ENCODE measurements at places on chromosomes 12 and 14. TPM values are rescaled to one million over a fixed set of nuclear protein-coding genes. Genes with fewer than 3 reads are reported as not detected.

PRICKLE1 gene
- 7.3 TPM for total RNA-seq

DNA sequence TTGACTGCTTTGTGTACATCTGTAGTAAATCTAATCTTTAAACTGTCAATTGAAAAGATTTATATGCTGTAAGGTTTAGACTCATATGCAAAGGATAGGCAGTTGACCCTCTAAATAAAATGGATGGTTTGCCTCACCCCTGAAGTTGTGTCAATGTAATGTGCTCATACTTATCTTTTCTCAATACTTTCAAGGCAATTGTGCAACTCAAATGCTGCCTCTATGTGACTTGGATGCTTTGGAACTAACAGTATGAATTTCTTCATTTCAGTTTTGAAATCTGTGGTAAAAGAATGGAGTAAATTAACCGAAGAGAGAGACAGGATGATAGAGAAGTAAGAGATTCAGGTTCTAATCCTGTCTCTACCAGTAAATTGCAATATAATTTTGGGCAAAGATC is 9.7 kb downstream of the PDE6H start:
- H3K27ac ChIP-seq, result peak overlapping the region; percentile 71
- no peaks in the 10 kb centered on the region for H3K36me3 ChIP-seq
- DNase-seq, result no peak
- H3K27me3 ChIP-seq, result no peaks in the 10 kb centered on the region
- H3K4me1 ChIP-seq, result no peaks in the 10 kb centered on the region
- no peak overlapping the region for H3K4me3 ChIP-seq

GRCh38 chr14:72182708-72183432 is 250.6 kb downstream of the RGS6 start:
- H3K36me3 ChIP-seq, result no peaks in the 10 kb centered on the region
- no peak overlapping the region for H3K4me3 ChIP-seq
- no peak overlapping the region for H3K27ac ChIP-seq
- H3K27me3 ChIP-seq, result no peaks in the 10 kb centered on the region
- DNase-seq, result no peak

KRT2 gene
- not detected for total RNA-seq

DNA sequence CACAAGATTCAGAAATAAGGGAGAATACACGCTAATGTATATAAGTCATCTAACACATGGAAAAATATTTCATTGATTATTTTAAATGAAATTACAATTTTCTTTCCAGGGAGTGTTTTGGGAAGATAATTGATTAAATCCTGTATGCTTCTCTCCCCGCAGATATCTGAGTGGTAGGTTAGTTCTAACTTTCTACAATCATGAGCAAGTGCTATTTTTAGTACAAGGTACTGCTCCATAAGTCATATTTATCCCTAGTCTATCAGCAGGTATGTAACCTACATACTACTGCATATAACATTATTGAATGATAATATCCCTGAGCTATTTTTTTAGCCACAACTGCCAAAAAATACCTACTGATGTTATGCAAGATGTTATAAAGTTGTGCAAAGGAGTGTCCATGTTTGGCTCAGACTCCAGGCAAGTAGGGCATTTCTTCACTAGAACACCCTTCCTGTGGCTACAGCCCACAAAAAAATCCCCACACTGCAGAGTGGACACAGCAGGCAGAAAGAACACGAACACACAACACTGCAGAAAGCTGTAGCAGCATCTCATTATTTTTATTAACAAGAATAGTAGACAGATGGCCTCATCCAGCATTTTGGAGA is 87.0 kb downstream of the SEC23A start:
- no peaks in the 10 kb centered on the region for H3K36me3 ChIP-seq
- no peaks in the 10 kb centered on the region for H3K27me3 ChIP-seq
- H3K27ac ChIP-seq, result no peak overlapping the region
- peaks cover 5% of the 10 kb centered on the region for H3K4me1 ChIP-seq
- no peak for DNase-seq
- H3K4me3 ChIP-seq, result no peak overlapping the region

LYZ gene
- 796 TPM for total RNA-seq

- H3K27me3 ChIP-seq, result no peaks in the 10 kb centered on the region
- no peaks in the 10 kb centered on the region for H3K36me3 ChIP-seq
- DNase-seq, result no peak
- H3K4me1 ChIP-seq, result peaks cover 5% of the 10 kb centered on the region
Measured at GRCh38 chr12:8566525-8566924, 25.8 kb upstream of the CLEC4E start.

RNASE4 gene
- 81.2 TPM for total RNA-seq

DNA sequence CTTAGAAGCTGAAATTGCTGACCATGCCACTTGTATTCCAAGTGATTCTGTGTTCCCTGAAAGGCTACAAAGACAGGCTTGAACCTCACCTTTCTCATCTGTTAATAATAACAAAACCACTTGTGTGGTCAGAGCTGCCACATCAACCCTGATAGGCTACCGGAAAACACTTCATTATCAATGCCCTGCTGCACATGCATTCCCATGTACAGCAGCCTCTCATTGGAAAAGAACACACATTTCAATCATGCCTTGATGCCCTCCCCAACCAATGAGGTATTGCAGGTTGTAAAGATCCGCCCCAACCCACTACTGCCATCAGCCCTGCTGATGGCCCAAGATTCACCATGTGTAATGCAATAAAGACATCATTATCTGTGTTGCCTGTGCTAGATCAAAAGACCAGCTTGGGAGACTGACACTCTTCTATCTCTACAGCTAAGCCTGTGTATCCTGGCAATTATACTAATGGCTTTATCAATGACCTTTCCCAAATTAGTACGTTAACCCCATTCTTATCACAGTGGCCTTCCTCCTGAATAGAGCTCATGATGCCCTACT is 2.8 kb downstream of the GPR19 start:
- DNase-seq, result no peak
- H3K4me3 ChIP-seq, result no peak overlapping the region
- peaks cover 12% of the 10 kb centered on the region for H3K4me1 ChIP-seq
- H3K36me3 ChIP-seq, result no peaks in the 10 kb centered on the region
- no peaks in the 10 kb centered on the region for H3K27me3 ChIP-seq

DNA sequence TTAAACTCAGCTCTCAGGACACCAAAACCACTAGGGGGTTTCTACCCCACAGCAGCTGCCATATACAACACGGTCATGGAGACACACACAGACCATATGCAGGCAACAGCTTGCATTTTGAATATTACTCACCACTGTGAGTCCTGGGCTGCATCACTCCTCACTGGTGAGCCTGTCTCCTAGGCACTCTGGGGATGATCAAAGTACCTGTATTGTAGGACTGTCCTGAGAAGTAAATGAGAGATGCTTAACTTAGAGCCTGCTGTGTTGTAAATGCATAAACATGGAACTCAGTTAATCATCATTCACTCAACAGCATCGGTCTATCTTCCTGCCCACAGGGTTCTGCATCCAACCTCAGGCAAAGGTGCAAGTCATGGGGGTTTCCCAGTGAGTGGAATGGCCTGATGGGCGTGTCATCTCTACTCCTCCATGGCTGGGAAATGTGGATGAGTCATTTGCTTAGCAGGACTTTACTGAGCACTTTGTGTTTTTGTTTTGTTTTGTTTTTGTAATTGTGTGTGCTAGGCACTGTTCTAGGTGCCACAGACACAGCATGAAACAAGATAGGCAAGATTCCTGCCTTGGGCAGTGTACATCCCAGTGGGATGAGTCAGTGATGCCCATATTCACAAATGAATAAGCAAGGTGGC is 1141.2 kb upstream of the TMEM132C start:
- H3K27ac ChIP-seq, result no peak overlapping the region
- no peak for DNase-seq
- H3K27me3 ChIP-seq, result no peaks in the 10 kb centered on the region

CLSTN3 gene
- total RNA-seq, result 33.6 TPM

GRCh38 chr14:96502621-96503305 is 581 bp downstream of the PAPOLA start:
- peak overlapping the region; percentile 77 for H3K4me3 ChIP-seq
- peak overlapping the region; percentile 100 for H3K27ac ChIP-seq
- no peaks in the 10 kb centered on the region for H3K36me3 ChIP-seq

LIMA1 gene
- 55.2 TPM for total RNA-seq

DNA sequence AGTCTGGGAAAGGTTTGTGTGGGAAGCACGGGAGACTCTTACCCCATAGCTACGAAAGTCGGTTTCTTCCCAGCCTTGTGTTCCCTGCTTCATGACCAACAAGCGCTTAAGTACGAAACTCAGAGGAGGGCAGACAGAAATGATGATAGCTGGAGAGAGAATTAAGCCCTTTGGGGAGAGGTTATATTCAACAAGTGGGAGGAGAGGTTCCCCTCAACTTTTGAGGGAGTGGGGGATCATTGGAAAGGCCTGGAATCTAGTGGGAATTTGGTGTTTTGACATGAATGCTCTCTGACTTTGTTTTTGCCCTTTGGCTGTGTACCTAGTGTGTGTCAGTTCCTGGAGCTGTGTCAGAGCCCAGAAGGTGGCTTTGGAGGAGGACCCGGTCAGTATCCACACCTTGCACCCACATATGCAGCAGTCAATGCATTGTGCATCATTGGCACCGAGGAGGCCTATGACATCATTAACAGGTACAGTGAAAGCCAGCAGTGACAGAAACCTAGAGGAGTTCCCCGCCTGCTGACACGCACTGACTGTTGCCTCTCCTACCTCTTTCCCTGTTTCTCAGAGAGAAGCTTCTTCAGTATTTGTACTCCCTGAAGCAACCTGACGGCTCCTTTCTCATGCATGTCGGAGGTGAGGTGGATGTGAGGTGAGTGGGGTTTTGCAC is 40.6 kb downstream of the FNTB start:
- no peaks in the 10 kb centered on the region for H3K27me3 ChIP-seq
- H3K27ac ChIP-seq, result no peak overlapping the region
- no peaks in the 10 kb centered on the region for H3K36me3 ChIP-seq
- no peak for DNase-seq
- no peak overlapping the region for H3K4me3 ChIP-seq
- H3K4me1 ChIP-seq, result no peaks in the 10 kb centered on the region

TGM1 gene
- total RNA-seq, result 11.1 TPM

- no peaks in the 10 kb centered on the region for H3K36me3 ChIP-seq
- H3K4me3 ChIP-seq, result peak overlapping the region; percentile 59
- H3K27me3 ChIP-seq, result no peaks in the 10 kb centered on the region
- peak; percentile 93 for DNase-seq
- H3K4me1 ChIP-seq, result peaks cover 44% of the 10 kb centered on the region
- peak overlapping the region; percentile 98 for H3K27ac ChIP-seq
Measured at GRCh38 chr14:101809671-101810514, 48.4 kb downstream of the PPP2R5C start.

RAD9B gene
- total RNA-seq, result not detected

CFAP251 gene
- total RNA-seq, result 6.9 TPM

DNA sequence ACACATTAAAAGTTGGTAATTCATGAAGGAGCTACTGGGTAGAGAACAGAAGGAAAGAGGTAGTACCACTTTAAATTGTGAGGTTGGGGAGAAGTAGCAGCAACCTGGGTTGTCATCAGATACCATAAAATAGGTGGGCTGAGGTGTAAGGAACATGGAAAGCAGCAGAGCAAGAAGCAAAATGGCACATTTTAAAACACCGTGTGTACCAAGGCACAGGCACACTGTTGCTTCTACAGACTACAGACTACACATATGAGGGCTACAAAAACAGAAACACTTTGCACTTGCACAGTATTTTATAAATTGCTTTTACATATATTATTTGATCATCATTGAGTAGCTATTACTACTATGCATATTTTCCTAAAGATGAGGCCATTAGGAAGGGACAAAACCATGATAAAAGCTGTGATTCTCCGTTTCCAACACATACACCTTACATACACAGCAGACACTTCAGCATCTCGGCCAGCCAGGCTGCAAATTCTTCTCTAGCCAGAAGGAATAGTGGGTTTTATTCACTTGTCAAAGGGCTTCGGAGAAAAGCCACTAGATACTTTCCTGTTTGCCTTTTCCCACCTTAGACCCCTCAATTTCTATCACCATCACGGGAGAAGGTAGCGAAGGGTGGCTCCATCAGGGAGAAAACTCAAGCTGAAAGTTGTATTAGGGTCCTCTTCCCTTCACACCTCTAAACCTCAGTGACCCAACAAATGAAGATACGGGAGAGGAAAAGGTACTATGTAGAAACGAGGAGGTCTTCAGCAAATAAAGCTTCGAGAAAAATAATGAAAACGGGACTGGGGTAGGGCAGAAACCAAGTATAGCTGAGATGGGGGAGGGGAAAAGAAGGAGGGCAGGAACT is 1.6 kb downstream of the PYM1 start:
- peaks cover 49% of the 10 kb centered on the region for H3K4me1 ChIP-seq
- DNase-seq, result no peak
- peak overlapping the region; percentile 96 for H3K27ac ChIP-seq
- peaks cover 30% of the 10 kb centered on the region for H3K36me3 ChIP-seq
- no peaks in the 10 kb centered on the region for H3K27me3 ChIP-seq

DNA sequence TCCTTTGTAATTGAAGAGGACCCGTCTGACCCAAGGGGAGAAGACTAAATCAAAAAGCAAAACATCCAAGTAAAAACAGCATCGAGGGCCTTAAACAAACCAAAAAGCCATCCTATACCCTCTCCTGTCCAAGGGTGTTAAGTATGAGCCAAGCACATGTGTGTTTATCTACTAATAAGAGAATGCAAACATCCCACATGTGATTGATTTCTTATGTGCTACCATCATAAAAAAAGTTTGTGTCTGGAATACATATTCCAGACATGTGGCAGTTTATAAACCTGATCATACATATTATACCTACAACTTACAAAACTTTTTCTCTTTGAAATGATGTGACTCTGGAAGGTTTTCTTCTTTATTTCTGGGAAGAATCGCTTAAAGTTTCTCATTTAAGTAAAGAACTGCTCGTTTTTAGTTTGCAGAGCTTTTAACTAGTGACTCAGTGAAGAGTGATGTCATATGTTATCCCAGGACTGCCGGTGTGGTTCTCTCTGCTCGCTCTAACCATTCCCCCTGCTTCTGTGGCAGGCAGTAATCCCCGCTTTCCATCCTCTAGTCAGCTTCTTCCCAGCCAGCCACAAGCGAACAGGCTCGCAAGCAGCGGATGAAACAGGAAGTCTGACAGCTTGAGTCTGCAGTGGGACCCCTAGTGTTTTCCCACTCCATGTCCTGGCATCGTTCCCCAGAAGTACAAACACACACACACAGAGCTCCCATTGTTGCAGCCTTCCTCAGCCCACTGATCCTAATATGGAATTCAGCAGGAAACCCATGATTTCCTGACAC is 431 bp upstream of the RHOJ start:
- H3K4me1 ChIP-seq, result peaks cover 5% of the 10 kb centered on the region
- H3K27ac ChIP-seq, result peak overlapping the region; percentile 92
- H3K36me3 ChIP-seq, result no peaks in the 10 kb centered on the region
- peak; percentile 55 for DNase-seq
- H3K4me3 ChIP-seq, result peak overlapping the region; percentile 54

- no peak overlapping the region for H3K27ac ChIP-seq
- DNase-seq, result no peak
- peaks cover 23% of the 10 kb centered on the region for H3K4me1 ChIP-seq
- H3K36me3 ChIP-seq, result no peaks in the 10 kb centered on the region
- no peaks in the 10 kb centered on the region for H3K27me3 ChIP-seq
Measured at GRCh38 chr14:74405663-74406062, 20.3 kb downstream of the SYNDIG1L start.

GRCh38 chr14:89158701-89159100 is 258.3 kb downstream of the FOXN3 start:
- H3K27me3 ChIP-seq, result no peaks in the 10 kb centered on the region
- no peak overlapping the region for H3K4me3 ChIP-seq
- H3K27ac ChIP-seq, result no peak overlapping the region
- no peaks in the 10 kb centered on the region for H3K4me1 ChIP-seq

TAS2R46 gene
- total RNA-seq, result 5.3 TPM

Data from upper lobe of left lung (tissue), 6 donors.